ENCODE measurements at places on chromosomes 7 and 10. TPM values are rescaled to one million over a fixed set of nuclear protein-coding genes. Genes with fewer than 3 reads are reported as not detected.

DNA sequence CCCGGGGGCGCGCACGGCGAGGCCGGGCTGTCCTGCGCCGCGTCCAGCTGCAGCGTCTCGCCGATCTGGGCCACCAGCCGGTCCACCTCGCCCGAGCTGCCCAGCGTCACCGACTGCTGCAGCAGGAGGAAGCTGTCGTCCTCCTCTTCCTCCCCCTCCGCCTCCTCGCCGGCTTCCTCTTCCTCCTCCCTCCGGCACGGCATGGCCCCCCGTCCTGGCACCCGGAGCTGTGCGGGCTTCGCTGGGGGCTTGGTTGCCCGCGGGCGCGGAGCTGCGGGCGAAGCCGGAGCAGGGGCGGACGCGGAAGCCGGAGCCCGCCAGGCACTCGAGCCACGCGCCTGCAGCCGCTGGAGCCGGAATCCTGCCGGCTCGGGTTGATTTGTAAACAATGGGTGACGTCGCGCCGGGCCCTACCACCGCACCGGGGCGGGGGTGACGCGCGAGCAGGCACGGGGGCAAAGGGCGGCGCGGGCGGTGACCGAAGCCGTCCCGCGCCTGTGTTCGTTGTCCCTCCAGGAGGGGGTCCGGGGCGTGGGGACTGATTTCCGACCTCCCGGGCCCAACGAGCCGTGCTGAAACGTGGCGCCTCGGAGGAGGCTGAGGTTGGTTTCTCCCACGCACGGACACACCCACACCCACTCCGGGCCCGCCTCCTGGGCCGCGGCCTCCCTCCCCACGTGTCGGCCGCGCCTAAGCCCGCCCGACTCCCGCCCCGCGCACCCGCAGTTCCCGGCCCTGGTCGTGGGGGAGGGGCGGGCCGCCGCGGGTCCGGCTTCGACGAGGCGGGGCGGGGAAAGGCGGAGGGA is at the start of gene FRAT2:
TSS of gene FRAT2 (minus strand) at position 360 of the 806 bp plus-strand sequence. CDS start at position 203, 157 bp downstream.
- peak; percentile 93 for DNase-seq
- H3K4me3 ChIP-seq = peak within 1 kb of the TSS; percentile 95
- H3K4me1 ChIP-seq = peaks cover 33% of the 10 kb centered on the region
- no peaks in the 10 kb centered on the region for H3K27me3 ChIP-seq

DNA sequence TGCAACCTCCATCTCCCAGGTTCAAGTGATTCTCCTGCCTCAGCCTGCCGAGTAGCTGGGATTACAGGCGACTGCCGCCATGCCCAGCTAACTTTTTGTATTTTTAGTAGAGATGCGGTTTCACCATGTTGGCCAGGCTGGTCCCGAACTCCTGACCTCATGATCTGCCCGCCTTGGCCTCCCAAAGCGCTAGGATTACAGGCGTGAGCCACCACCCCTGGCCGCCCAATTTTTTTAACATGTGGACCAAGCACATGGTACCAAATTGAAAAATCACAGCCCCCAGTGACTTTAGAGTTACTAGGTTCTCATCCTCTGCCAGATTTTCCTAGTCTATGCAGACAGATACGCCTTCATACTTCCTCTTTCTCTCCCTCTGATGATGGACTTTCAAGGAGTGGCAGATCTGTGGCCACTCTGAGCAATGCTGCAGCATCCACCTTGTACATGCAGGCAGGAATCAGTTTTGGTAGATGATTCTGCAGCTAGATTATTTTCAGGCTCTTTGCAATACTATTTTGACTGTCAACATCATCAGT is 34.0 kb upstream of the EZH2 start:
- no peaks in the 10 kb centered on the region for H3K27me3 ChIP-seq
- H3K27ac ChIP-seq = no peak overlapping the region
- H3K36me3 ChIP-seq = no peaks in the 10 kb centered on the region
- no peak for DNase-seq
- no peak overlapping the region for H3K4me3 ChIP-seq
- peaks cover 17% of the 10 kb centered on the region for H3K4me1 ChIP-seq

DNA sequence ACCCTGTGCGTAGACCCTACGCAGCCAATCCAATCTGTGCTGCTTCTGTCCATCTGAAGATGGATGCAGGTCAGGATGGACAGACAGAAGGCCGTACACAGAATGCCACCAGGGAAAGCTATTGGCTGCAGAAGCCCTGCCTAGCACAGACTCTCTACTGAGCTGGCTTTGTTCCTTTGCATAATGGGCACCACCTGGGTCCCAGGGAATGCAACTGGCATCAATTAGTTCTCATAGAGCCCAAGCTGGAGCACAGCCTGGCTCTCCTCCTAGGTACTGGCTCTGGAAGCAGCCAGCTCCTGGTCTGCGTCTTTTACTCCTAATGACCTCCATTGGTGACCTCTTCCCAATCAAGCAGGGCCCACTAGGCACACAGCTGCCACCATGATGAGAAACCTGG is 26.8 kb upstream of the CACUL1 start:
- no peaks in the 10 kb centered on the region for H3K4me1 ChIP-seq
- DNase-seq = no peak
- H3K36me3 ChIP-seq = no peaks in the 10 kb centered on the region

LIPK gene
- not detected for total RNA-seq

All from natural killer cell treated with Interleukin-12 subunit alpha and Interleukin-12 subunit beta and Interleukin-15 and Interleukin-18, amount 100 ng/mL, for 72 hours (primary cell).